ENCODE measurements at places on chromosomes 1 and 21.

DNA sequence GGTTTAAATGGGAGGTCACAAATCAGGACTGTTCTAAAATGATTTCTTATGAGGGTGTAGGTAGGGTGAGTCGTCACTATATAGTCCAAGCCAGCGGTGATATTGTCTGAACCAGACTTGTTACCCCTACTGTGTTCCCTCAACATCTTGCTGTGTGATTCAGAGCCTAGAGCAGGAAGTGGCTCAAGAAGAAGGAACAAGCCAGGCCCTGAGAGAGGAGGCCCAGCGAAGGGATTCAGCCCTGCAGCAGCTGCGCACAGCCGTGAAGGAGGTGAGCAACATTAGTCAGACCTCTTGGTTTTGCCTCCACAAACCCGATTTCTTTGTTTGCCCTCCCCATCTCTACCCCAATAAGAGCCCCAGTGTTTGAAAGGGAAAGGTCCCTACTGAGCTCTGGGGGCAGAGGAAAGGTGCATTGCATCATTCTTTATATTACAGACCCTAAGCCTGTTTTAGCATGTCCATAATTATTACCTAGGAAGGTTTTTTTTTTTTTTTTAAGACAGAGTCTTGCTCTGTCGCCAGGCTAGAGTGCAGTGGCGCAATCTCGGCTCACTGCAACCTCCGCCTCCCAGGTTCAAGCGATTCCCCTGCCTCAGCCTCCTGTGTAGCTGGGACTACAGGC is 5.0 kb upstream of the SH3BGRL3 start:
- DNase-seq, result no peak

DNA sequence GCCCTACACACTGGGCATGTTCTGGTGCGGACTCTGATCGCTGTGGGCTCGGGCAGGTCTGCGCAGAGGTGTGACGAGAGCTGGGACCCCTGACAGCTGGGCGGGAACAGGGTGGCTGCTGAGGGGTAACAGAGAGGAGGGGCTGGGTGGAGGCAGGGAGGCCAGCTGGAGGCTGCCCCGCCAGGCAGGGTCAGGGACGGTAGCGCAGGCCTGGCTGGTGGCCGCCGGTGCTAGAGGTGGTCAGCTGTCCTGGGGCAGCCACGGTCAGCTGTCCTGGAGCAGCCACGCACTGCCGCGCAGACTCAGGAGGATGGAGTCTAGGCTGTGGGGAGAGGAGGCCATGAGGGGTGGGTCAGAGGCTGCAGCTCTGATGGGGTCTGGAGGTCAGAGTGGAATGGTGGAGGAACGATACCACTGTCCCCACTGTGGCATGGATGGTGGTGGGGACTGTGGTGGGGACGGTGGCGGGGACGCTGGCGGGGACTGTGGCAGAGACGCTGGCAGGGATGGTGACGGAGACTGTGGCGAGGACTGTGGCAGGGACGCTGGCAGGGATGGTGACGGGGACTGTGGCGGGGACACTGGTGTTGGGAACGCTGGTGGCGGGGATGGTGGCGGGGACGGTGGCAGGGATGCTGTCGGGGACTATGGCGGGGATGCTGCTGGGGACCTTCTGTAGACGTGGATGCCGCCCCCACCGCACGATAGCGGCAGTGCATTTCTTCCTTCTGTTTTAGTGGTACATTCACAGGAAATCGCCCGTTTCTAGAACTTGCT is 21.3 kb upstream of the LRRC3 start:
- no peak for DNase-seq

DNA sequence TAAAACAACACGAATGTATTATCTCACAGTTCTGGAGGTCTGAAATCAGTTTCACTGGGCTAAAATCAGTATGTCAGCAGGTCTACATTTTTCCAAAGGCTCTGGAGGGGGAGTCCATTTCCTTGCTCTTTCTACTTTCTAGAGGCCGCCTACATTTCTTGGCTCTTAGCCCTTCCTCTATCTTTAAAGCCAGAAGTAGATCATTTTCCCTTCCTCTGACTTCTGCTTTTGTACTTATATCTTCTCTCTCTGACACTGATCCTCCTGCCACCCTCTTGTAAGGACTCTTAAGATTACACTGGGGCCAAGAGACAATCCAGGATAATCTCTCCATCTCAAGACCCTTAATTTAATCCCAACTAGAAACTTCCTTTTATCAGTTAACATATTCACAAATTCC is 41.4 kb downstream of the MSH4 start:
- no peak for DNase-seq

DNA sequence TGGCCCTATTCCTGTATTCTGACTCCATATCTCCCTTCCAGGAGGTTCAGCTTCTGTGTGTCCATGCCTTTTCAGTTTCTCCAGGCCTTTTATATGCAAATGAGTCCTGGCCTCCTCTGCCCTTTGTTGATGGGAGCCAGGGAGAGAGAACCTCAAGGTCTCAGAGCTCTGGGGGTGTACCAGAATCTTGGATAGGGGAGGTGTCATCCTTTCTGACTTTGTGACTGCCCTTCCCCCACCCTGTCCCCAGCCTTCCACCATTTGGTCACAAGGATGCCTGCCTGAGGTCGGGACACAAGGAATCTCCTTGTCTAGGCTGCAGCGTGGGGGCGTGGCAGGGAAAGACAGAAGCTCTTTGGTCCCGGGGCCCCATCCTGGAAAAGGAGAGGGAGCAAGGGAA is 18.6 kb downstream of the LURAP1 start:
- DNase-seq, result peak; percentile 93

- DNase-seq, result no peak
These were observed 55.9 kb downstream of the BCAR3 start for GRCh38 chr1:93625582-93626327.

DNA sequence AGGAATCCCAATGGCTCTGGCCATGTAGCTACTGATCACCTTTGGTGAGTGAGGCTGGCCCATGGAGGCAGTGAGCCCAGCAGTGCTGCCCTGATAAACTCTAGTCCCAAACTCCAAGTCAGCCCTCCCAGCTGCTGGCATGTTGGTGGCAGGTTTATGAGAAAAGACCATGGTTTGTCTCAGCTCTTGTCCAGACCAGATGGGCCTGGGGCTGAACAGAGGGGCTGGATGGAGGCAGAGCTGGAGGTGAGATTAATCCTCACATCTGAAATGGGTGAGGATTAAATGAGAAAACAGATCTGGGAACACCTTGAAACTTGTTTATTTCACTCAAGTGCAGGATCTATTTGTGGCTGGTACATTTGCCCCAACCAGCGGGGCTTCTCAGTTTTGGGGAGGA is 3.2 kb downstream of the TMEM269 start:
- DNase-seq, result no peak

GRCh38 chr1:51568231-51568935 is 48.5 kb upstream of the OSBPL9 start:
- no peak for DNase-seq

Measured in head of caudate nucleus (tissue), 42 donors.